ENCODE measurements at places on chromosomes 2 and 18.

DNA sequence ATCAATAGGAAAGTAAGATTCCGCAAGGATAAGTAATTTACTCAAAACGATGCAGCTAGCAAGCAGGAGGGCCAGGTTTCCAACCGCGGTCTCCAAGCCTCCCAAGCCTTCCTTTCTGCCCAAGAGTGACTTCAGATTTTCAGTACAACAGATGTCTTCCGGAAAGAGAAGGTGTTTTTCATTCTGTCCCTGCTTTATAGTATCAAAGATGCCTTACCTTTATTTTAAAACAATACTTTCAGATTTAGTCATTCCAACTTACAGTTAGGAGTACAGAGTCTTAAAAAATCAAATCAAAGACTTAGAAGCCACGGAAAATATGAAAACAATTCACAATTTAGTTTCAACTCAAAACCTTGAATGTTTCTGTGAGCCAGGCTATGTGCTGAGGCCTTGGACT lies 43.6 kb downstream of the CYB5A start:
- no peak for DNase-seq

- no peak for DNase-seq
These were observed 276.1 kb upstream of the HDAC4 start for GRCh38 chr2:239676716-239677452.

GRCh38 chr18:40347261-40347660 lies 1607.8 kb upstream of the PIK3C3 start:
- no peak for DNase-seq

- DNase-seq = no peak
These were observed 565.2 kb upstream of the ID2 start for GRCh38 chr2:8116661-8117060.

DNA sequence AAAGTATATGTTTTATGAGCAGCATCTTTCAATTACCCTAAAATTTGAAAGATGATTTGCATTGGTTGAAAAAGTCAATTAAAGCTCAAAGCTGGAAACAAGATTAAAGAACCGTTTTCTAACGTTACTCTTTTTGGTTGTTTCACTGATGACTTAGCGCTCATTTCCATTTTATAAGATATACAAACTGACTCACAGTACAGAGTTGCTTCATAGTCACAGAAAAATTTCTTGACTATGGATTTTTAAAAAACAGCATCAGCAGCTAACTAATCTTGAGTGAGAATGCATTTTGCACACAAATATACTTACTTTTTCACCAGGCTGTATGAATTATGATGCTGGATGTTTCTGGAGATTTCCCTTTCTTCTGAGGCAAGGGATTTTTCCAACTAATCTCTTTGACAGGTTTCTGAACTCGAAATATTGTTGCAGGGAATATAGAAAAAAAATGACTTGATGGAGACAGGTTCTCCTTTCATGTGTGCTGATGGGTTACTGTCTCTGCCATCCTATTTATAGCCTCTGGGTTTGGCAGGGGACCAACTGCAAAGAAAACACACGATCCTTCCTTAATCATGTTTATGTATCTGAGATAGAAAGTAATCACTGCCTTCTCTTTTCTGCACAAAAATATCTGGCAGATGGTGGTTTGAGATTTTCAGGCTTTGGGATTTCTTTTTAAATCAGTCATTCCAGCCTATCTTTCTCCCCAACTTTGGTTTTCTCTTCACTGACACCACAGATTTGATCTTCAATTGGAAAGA lies 129.4 kb upstream of the DAPL1 start:
- no peak for DNase-seq

- no peak for DNase-seq
These were observed 325.8 kb upstream of the SPHKAP start for GRCh38 chr2:228507231-228507824.

GRCh38 chr2:53793821-53794220 lies 7.0 kb downstream of the ERLEC1 start:
- DNase-seq = no peak

GRCh38 chr2:111194835-111195621 lies 74.3 kb downstream of the BCL2L11 start:
- no peak for DNase-seq

GRCh38 chr2:215933151-215933550 lies 80.2 kb downstream of the MREG start:
- DNase-seq = no peak

DNA sequence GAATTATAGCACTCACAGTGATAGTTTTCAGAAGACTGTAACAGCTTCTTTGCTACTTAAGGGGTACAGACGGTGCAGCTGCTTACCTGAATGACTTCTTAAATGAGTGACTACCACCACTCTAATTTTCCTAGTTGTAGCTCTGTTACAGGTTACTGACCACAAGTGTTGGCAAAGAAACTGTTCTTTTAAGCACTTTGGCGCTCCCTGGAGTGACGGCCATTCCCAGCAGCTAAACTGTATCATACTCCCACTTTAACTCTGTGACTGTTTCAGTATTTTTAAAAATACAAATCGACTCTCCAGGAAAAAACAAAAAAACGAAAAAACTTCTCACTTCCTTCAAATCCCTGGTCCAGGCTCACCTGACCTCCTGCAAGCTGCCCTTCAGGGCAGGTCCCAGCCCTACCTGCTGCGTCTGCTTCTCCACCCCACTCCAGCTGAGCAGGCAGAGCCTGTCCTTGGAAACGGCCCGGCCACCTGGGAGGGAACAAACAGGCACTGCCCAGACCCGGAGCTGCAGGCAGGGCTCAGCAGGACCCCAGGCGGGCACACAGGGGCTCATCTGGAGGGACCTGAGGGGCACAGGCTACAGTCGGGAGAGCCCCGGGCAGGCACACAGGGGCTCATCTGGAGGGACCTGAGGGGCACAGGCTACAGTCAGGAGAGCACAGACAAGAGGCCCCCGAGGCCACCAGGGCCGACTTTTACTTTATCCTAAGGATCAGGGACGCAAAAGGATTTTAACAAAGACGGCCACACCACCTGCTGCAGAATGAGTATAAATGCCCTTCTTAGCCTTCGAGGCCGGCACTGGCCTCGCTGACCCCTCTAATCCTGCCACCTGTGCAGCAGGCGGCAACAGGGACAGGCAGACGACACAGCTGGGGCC lies 24.5 kb downstream of the SLC66A2 start:
- no peak for DNase-seq

DNA sequence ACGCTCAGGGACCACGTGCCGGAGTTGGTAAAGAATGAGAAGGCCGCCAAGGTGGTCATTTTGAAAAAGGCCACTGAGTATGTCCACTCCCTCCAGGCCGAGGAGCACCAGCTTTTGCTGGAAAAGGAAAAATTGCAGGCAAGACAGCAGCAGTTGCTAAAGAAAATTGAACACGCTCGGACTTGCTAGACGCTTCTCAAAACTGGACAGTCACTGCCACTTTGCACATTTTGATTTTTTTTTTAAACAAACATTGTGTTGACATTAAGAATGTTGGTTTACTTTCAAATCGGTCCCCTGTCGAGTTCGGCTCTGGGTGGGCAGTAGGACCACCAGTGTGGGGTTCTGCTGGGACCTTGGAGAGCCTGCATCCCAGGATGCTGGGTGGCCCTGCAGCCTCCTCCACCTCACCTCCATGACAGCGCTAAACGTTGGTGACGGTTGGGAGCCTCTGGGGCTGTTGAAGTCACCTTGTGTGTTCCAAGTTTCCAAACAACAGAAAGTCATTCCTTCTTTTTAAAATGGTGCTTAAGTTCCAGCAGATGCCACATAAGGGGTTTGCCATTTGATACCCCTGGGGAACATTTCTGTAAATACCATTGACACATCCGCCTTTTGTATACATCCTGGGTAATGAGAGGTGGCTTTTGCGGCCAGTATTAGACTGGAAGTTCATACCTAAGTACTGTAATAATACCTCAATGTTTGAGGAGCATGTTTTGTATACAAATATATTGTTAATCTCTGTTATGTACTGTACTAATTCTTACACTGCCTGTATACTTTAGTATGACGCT lies 5.8 kb downstream of the MYCN start:
- DNase-seq = no peak

GRCh38 chr18:58216071-58216481 lies 172.1 kb downstream of the NEDD4L start:
- DNase-seq = no peak

DNA sequence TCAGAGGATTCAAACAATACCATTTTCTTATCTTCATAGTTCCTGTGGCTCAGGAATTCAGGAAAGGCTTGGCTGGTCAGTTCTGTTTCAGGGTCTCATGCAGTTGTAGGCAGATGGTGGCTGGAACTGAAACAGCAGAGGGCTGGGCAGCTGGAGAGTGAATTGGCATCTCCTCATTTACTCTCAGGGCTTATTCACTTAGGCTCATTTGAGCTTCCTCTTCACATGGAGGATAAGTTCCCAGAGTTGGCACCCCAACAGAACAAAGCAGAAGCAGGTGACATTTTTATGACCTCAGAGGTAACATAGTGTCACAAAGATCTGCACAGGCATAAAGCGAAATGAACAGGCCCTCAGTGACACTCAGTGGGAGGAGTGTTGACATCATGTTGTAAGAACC lies 66.1 kb downstream of the RBBP8 start:
- DNase-seq = no peak

DNA sequence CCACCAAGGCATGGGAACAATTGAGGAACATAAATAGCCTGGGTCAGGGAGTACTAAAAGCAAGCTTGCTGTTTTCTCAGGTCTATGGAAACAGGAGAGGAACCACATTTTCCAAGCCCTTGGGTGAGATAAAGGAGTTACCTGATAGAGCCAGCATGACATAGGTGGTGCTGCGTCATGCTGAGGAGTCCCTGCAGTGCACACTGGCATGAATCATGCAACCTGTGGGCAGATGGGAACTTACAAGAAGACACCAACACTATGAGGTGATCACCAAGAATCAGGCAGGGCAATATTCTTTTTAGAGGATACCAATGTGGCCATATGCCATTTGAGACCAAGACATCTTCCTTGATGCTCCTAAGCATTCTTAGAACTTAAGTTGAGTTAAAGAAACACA lies 531.8 kb downstream of the ZEB2 start:
- DNase-seq = no peak

- no peak for DNase-seq
These were observed 88.8 kb downstream of the INHBB start for GRCh38 chr2:120434492-120435308.

DNA sequence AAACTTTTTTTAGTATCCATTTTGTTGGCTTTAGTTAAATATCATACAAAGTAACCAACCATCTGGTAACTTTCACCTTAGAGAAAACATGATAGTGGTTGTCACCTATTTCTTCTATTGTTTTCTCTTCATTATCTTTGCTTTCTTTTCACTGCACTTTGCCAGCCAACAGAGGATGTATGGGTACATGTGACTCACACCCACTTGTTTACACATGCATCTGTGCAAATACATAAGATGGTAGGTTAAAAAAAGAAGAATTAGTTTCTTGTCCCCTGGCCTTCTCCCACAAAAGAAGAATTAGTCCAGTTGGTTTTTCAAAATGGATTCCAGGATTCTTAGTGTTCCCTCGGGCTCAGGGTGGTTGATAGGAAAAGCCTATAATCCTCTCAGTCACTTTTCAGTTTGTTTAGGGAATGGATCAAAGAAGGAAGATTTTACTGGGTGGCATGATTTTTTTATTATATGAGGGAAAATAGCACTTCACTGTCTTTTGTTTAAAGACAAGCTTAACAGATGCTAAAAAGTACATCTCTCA lies 46.6 kb downstream of the CDK15 start:
- DNase-seq = no peak

GRCh38 chr2:12277241-12278034 lies 439.3 kb upstream of the TRIB2 start:
- no peak for DNase-seq

- DNase-seq = no peak
These were observed 3.3 kb upstream of the CNDP1 start for GRCh38 chr18:74531043-74531442.

- DNase-seq = peak; percentile 18
These were observed at the start of gene RPRM for GRCh38 chr2:153478289-153479261. TSS of gene RPRM (minus strand) at chr2:153478762. CDS start at chr2:153478565, 197 bp downstream.

DNA sequence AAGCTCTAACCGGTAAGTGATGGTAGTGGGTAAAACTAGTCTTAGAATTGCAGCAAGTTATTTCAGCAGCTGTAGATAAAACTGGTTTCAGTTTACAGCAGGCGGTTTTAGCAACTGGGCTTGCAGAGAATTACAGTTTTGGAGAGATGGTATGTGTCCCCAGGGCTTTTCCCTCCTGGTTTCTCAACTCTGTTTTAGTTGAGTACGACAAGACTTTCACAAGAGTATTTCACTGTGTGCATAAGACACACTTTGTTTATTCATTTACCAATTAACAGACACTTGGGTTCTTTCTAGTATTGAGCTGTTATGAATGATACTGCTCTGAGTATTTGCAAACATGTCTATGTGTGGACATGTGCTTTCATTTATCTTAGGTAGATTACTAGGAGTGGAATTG lies 65.6 kb upstream of the RFX8 start:
- DNase-seq = no peak

- DNase-seq = no peak
These were observed 125.3 kb downstream of the ANTXR1 start for GRCh38 chr2:69138247-69138772.

DNA sequence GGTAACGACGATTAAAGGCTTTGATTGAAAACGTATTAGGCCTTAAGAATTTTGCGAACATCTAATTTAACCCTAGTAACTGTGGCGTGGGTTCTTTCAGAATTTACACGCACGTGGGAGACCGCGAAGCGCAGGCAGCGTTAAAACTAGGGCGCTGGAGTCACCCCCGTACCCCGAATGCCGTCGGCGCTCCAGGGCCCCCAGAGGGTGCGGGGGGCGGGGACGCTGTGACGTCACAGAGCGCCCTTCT lies 673 bp upstream of the SMCHD1 start:
- DNase-seq = no peak

- DNase-seq = no peak
These were observed 26.2 kb upstream of the SPOPL start for GRCh38 chr2:138475277-138475776.

DNA sequence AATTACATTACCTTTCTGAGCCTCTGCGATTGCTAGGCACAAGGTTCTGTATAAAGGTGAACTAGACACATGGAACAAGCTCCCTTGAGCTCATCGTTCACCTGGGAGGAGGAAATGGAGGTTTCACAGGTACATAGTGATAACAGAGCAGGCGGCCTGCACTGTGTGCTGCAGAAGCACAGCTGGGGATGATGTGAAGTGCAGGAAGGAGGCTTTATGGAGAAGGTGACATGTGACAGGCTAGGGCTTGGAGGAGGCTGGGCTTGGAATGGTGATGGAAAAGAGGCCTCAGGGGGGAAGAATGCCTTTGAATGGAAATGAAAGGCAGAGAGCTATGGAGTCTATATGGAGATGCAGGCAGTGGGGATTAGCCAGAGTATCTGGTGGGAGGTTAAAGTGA lies 22.9 kb downstream of the MARCHF4 start:
- DNase-seq = no peak

DNA sequence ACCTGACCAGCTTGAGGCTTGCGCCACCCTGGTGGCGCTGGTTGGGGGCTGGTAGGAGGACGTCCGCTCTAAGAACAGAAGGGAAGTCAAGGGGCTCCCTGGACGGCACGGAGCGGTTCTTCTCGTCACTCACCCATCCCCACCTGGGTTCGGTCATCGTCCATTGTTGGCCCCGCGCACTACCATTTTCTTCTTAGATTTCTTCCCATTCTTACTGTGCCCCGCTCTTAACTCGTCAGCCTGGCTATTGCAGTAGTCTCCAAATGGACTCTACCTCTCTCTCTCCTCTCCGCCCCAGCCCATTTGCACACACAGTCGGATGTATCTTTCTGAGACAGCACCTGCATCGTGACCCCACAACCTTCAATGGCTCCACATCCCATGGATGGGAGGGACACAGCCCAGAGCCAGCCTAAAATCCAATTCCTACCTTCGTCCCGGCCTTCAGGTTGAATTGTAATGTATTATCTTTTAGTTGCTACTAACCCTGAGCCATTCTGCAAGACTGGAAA lies 814 bp upstream of the RAB1A start:
- peak; percentile 82 for DNase-seq

GRCh38 chr2:177234267-177234666 lies 21.7 kb downstream of the HNRNPA3 start:
- no peak for DNase-seq
